Adrenal gland (tissue), 19 donors: ENCODE measurements at places on chromosomes 6 and 20.

DNA sequence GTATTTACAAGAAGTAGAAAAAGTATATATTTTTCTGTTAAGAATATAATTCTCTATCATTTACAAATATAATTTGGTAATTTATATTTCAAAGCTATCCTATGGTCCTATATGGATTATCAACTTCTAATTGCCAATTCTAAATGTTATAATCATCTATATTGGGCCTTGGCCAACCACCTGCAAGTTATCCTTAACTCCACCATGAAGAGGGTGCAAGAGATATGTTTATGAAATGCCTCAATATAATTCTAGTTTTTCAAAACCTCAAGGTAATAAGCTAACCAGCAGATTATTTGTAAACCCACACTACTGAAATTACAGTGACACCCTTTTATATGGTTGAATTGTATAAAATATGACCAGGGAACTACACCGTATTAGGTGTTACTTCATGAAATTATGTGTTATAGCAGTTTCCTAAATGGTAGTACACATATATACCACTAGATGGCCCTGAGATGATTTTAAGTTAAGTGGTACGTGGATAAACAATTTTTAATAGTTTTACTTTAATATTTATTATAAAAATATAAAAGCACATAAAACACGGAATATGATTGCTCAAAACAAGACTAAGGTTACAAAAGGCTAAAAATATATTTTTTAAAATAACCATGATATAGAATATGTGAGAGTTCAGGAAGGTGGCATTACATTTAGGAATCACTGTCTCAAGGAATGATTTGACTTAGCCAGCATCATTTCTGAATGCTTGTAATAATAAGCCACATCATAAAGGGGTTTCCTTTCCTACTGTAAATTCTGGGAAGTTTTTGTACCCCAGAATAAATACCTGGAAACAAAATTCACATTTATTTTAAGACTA, 9.8 kb upstream of the PNISR start:
- DNase-seq: no peak
- no peaks in the 10 kb centered on the region for H3K4me1 ChIP-seq

GRCh38 chr20:33827109-33827508, 16.0 kb downstream of the CHMP4B start:
- H3K4me3 ChIP-seq: no peak overlapping the region
- no peak overlapping the region for H3K27ac ChIP-seq
- H3K36me3 ChIP-seq: no peaks in the 10 kb centered on the region
- DNase-seq: no peak
- peaks cover 74% of the 10 kb centered on the region for H3K4me1 ChIP-seq

DNA sequence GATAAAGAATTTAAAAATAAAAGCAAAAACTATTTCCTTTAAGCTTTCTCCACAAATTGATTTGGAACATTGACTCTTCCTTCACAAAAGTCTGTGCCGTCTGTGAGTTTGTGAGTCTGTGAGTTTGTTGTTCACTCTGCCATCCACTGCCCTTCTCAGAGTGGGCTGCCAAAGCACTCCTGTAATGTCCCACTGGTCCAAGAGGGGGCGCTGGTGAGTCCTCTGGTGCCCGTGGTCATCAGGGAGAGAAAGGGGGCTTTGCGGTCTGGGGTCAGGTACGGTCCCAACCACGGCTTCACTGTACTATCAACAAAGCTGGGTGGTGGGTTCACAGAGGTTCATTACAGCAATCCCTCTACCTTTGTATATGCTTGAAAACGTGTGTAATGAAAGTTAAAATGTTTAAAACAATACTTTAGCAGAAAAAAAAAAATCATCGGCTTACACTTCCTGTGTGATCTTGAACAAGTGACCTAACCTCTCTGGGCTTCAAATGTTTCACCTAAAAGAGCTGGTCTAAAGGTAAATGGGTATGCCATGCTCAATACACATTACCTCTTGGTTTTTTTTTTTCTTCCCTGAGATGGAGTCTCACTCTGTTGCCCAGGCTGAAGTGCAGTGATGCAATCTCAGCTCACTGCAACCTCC, 5.6 kb upstream of the ANKRD60 start:
- peaks cover 6% of the 10 kb centered on the region for H3K4me1 ChIP-seq
- peaks cover 4% of the 10 kb centered on the region for H3K36me3 ChIP-seq
- no peak overlapping the region for H3K27ac ChIP-seq

- no peak for DNase-seq
- peaks cover 14% of the 10 kb centered on the region for H3K4me1 ChIP-seq
- H3K36me3 ChIP-seq: no peaks in the 10 kb centered on the region
- no peak overlapping the region for H3K4me3 ChIP-seq
- no peaks in the 10 kb centered on the region for H3K27me3 ChIP-seq
These were observed 8.7 kb upstream of the ZMYND8 start for GRCh38 chr20:47365023-47365764.

DNA sequence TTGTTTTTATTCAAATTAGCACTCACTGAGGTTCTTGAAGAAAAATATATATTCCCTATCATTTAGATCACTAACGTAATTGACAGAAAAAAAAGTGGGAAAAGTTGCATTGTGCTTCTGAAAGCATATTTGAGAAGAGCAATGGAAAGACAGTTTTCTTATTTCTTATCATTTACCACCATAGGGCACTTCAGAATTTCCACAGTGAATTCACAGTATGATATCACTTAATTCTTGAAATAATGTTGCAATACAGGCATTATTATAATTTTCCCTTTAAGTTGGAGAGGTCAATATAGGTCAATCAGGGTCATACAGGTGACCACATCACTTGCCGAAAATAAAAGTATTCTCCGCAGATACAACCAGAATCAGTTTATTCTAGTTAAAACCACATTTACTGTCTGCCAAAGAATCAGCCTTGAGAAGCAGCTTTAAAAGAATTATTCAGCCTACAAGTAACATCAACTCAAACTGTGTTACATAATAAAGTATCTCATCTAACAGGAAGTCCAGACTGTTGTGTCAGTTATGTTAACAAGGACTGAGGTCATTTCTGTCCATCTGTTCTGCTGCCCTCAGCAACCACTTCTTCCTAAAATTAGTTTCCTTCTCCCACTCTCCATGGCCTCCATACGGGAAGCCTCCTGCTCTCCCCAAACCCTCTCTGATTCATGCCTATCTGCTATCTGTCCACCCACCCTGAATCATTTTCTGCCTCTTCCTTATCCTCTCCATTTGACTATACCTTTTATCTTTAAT, 121.2 kb downstream of the SIM1 start:
- no peaks in the 10 kb centered on the region for H3K4me1 ChIP-seq
- H3K36me3 ChIP-seq: no peaks in the 10 kb centered on the region
- no peak overlapping the region for H3K4me3 ChIP-seq
- DNase-seq: no peak

GRCh38 chr6:150745896-150746295, 119.6 kb upstream of the MTHFD1L start:
- peaks cover 6% of the 10 kb centered on the region for H3K27me3 ChIP-seq
- no peak for DNase-seq
- H3K4me3 ChIP-seq: no peak overlapping the region
- H3K27ac ChIP-seq: no peak overlapping the region
- H3K4me1 ChIP-seq: no peaks in the 10 kb centered on the region

- no peak for DNase-seq
- H3K27ac ChIP-seq: no peak overlapping the region
- H3K4me1 ChIP-seq: no peaks in the 10 kb centered on the region
- H3K4me3 ChIP-seq: no peak overlapping the region
These were observed 87.0 kb downstream of the FHL5 start for GRCh38 chr6:96649926-96650325.

DNA sequence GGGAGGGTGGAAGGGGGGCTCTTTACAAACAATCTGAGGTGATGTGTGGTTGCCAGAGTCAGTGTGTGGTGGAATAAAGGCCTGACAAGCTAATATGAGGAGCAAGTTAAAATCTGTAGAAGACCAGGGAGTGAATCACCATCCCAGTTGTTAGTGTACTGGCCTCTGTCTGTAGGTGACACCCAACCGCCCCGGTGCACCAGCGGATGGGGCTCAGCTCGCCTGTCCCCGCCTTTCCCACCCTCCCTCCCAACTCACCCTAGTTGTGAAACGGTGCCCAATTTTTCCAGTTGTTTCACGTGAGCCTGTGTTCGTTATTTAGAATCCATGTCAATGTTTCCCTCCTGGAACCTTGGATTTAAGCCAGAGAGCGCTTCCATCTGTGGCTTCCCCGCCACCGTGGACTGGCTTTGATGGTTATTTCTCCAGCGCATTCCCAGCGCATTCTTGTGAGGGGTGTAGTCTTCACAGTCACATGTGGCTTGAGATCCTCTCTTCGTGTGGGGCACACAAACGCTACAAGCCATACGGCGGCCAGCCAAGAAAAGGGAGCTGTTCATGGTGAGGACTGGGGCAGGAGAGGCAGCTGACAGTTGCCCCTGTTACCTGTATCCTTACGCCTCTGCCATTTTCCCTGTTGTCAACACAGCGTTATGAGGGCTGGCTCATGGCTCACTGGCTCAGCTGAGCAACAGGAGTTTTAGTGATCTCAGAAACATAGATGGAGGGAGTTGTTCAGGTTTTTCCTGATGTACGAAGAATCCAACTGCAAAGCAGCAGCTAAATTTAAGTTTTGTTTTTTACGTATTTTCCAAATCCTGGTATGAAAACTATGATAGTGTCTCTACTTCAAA, 137.6 kb downstream of the ZDHHC14 start:
- no peak overlapping the region for H3K27ac ChIP-seq
- no peak for DNase-seq
- H3K27me3 ChIP-seq: no peaks in the 10 kb centered on the region
- H3K36me3 ChIP-seq: no peaks in the 10 kb centered on the region

- H3K4me3 ChIP-seq: no peak overlapping the region
- H3K27me3 ChIP-seq: peaks cover 8% of the 10 kb centered on the region
- H3K36me3 ChIP-seq: no peaks in the 10 kb centered on the region
- DNase-seq: no peak
- no peaks in the 10 kb centered on the region for H3K4me1 ChIP-seq
- no peak overlapping the region for H3K27ac ChIP-seq
These were observed 110.7 kb downstream of the ADTRP start for GRCh38 chr6:11667876-11668275.

DNA sequence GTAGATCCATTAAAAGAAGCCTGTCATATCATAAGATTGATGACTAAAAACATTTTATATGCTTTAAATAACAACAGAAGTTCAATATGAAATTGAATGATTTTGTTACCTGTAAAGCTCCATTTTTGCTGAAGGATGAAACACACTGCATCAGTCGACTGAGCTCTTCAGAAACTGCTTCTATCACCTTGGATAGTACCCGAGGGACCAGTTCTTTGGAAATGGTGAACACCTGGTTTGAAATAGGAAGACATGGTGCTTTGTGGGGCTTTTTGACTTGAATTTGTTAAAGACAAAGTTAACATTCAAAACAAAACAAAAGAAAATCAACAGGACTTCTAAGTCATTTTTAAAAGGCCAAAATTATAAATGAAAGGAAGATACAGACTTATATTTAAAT, 105.7 kb downstream of the IRF4 start:
- no peaks in the 10 kb centered on the region for H3K27me3 ChIP-seq
- no peak for DNase-seq
- no peaks in the 10 kb centered on the region for H3K4me1 ChIP-seq
- no peak overlapping the region for H3K27ac ChIP-seq

DNA sequence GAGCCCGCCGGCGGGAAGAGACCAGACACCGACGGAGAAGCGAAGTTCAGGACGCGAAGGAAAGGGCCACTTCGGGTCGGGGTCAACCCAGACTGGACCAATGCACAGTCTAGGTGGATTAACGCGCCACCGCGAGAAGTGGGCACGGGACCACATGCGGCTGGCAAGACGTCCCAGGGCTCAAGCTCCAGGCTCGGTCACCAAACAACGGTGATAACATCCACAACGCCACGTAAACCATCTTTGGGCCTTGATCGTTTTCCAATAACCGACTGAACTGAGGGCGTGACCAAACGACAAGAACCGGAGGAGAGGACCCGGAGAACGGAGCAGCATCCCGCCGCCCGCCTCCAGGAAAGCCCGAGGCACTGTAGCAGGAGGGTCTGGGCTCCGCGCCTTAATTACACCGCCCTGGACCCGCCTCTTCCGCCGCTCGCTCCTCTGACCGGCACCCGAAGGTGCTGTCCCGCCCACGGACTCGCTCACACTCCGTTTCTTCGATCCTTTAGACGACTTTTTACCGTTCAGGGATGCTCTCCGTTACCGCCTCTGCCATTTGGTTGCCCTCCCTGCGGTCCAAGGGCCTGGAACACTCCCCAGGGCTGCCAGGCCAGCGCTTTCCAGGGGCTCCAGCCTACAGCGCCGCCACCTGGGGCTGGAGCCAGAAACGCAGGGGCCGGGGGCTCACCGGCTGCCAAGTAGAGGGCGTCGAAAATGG, 44.1 kb downstream of the DPPA5 start:
- no peak overlapping the region for H3K27ac ChIP-seq
- peak; percentile 17 for DNase-seq
- H3K36me3 ChIP-seq: no peaks in the 10 kb centered on the region
- peak overlapping the region; percentile 35 for H3K4me3 ChIP-seq
- peaks cover 27% of the 10 kb centered on the region for H3K27me3 ChIP-seq

DNA sequence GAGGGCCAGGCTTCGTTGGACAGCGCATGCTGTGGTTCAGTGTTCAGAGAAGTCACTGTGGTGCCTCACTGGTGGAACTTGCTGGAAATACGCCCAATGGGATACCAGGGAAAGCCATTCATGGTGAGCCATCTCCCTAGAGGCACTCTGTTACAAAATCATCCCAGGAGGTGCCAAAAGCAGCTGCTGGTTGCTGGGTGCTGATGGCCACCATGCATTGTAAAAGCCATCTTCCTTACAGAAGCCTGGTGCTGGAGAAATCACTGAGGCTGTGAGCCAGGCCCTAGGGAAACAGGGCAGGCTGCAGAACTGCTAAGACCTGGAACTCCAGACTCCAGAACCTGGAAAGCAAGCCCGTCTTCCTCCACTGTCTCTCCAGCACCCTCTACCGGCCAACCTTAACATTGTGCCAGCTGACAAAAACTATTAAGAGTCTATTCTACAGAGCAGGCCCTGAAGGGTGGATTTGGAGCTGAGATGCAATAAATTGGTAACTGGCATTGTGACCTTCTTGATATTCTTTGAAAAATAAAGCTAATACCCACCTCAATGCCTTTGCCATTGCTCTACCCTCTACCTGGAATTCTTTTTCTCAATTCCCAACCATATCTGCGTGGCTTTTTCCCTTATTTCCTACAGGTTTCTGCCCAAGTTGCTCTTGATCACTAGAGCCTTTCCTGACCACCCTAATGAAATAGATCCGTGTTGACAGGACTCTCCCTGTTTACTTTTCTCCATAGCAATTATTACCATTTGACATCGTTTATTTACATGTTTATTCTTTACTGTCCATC, 18.5 kb downstream of the SNRPB start:
- H3K27me3 ChIP-seq: no peaks in the 10 kb centered on the region
- no peak overlapping the region for H3K4me3 ChIP-seq
- no peak overlapping the region for H3K27ac ChIP-seq
- no peaks in the 10 kb centered on the region for H3K4me1 ChIP-seq
- DNase-seq: peak; percentile 73
- no peaks in the 10 kb centered on the region for H3K36me3 ChIP-seq

GRCh38 chr20:23079016-23079351, 7.1 kb downstream of the CD93 start:
- H3K27ac ChIP-seq: no peak overlapping the region
- DNase-seq: no peak
- H3K4me1 ChIP-seq: no peaks in the 10 kb centered on the region
- no peak overlapping the region for H3K4me3 ChIP-seq
